ENCODE measurements at places on chromosomes 13 and 19.

DNA sequence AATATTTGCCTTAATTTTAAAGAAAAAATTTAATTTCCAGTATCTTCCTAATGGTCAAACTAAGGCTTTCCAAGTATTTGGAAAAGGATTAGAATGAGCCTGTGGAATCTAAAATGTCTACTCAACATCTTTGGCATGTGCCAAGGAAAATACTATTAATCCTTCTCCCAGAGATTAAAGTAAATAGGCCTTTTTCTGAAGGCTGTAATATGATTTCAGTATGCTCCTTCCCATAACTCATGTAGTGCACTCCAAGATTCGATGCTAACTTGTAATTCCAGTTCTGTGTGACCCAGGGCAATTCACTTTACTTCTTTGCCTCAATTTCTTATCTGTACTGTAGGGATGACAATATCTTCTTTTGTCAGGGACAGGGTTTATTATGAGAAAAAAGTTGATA is 196.9 kb downstream of the ZIC5 start:
- DNase-seq: no peak

GRCh38 chr19:33399745-33400681 is 26.5 kb downstream of the CEBPG start:
- no peak for DNase-seq

GRCh38 chr13:101292711-101293110 is 123.6 kb downstream of the NALCN start:
- no peak for DNase-seq

GRCh38 chr19:18852648-18853047 is 20.9 kb downstream of the UPF1 start:
- no peak for DNase-seq

- DNase-seq: no peak
These were observed 277.9 kb downstream of the ZNF536 start for GRCh38 chr19:30649934-30650614.

DNA sequence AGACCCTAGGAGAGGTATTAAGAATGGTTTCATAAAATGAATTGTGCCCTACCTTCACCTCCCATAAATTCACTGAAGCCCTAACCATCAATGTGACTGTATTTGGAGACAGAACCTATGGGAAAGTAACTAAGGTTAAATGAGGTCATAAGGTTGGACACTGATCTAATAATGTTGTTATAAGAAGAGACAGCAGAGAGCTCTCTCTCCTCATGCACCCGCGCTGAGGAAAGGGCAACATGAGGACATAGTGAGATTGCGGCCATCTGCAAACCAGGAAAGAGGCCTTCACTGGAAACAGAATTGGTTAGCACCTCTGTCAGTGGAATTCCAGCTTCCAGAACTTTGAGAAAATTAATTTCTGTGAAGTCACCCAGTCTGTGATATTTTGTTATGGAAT is 1396.1 kb upstream of the MIR17HG start:
- DNase-seq: no peak

DNA sequence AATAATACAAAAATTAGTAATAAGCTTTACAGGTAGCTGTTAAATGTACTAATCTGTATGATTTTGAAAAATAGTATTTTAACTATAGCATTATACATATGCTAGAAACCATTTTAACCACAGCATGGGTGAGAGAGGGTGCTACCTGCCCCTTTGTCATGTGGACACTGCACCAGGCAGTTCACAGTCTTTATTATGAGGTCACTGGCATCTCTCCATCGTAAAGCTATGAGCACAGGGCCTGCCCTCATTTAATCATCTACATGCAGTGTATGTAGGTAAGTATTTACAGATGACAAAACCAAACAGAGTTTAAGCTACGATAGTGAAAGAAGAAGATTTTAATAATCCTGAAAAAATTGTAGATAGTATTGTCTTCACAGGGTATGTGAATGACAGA is 21.7 kb downstream of the EDNRB start:
- DNase-seq: no peak

DNA sequence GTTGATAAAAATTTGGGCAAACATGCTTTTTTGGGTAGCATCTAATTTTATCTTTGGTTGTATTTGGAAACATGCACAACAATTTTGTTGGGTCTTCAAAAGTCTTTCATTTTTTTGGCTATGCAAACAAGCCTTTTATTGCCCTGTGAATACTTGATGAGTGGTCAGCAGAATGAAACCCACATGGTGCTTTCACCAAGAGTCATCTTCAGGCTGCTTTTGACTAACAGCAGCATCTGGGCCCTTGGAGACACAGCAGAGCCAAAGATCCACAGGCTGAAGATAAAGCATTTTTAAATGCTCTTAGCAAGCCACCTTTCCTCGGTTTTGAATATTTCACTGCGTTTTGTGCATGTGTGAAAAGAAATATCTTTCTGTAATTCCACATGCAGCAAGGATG is 154.9 kb downstream of the FGF9 start:
- DNase-seq: no peak

GRCh38 chr19:31980796-31981195 is 364.6 kb upstream of the ZNF507 start:
- no peak for DNase-seq

- peak; percentile 60 for DNase-seq
These were observed 18.6 kb downstream of the DEDD2 start for GRCh38 chr19:42198676-42199439.

GRCh38 chr13:109651854-109652253 is 134.5 kb downstream of the IRS2 start:
- DNase-seq: no peak

DNA sequence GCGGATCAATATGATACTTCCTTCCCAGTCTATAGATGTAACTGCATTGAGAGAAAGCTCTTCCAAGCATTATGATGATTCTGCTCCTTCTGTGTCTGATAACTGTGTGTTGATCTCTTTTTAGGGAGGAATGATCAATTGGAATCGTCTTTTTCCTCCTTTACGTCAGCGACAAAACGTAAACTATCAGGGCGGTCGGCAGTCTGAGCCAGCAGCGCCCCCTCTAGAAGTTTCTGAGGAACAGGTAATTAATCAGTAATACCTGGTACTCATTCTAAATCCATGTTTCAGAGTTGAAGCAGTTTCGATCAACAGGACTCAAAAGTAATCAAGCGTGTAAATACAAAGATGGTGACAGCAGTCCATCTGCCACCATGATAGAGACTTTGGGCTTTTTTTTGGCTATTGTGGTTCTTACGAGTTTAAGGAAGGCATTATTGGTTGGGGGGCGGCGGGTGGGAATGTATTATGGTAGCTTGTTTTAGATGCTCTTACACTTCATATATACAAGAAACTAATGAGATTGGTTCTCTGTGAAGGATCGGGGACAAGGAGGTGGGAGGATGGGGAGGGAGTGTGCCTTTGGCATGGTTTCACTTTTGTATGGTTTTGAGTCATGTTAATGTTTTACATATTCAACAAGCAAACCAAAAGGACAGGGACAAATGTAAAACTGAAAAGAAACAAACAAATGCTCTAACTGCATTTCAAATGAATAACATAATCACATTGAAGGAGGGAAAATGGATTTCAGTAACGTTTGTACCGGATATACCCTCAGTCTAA is 60.7 kb upstream of the GPR183 start:
- no peak for DNase-seq

GRCh38 chr19:28542394-28543243 is 670.3 kb downstream of the UQCRFS1 start:
- DNase-seq: no peak

- DNase-seq: no peak
These were observed 3.9 kb downstream of the SPIB start for GRCh38 chr19:50422397-50423278.

GRCh38 chr13:31274390-31274789 is 74.6 kb downstream of the B3GLCT start:
- no peak for DNase-seq

- no peak for DNase-seq
These were observed 147.2 kb upstream of the ZNF536 start for GRCh38 chr19:30224689-30225606.

DNA sequence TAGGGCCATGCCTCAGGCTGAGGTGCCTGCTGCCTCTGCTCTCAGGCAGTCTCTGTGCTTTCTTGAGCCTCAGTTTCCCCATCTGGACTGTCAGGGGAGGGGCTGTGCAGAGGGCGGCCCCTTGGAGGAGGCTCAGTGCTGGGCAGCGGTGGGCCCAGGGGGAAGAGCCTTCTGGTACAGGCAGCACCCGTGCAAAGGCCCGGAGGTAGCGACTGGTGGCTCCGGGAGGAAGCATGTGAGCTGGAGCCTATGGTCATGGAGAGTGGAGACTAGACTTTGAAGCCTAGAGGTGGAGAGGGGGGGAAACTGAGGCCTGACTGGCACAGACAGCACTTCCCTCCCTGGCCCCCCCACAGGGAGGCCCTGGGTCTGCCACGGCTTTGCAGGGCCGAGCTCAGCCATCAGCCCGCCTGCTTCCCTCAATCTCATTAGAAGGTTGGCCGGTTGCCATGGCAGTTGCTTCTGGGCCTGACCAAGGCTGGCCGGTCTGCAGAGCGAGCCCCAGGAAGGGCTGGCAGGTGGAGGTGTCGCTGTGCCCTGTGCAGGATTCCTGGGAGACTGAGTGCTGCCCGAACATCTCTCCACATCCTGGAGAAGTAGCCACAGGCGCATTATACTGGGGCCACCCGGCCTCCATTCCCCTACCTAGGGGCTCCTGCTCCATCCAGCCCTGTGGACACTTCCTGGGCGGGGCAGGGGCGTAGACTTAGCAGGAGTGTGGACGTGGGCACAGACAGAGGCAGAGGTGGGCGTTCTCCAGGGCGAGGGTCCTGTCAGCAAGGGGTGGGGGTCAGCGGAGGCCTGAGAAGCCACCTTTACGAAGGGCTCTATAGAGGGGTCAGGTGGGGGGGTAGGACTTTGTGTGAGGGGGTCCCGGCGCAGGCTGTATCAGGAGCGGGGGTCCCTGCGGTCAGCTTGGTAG is 53.2 kb downstream of the CRTC1 start:
- no peak for DNase-seq

GRCh38 chr19:49820125-49820524 is 2.0 kb downstream of the MED25 start:
- no peak for DNase-seq

- no peak for DNase-seq
These were observed 144.1 kb downstream of the PAN3 start for GRCh38 chr13:28282451-28282850.

- no peak for DNase-seq
These were observed 97.3 kb downstream of the TDRD3 start for GRCh38 chr13:60494296-60494695.

- DNase-seq: no peak
These were observed 4.2 kb downstream of the KANK3 start for GRCh38 chr19:8338835-8339234.

GRCh38 chr19:10812902-10813404 is 23.1 kb downstream of the TMED1 start:
- no peak for DNase-seq

DNA sequence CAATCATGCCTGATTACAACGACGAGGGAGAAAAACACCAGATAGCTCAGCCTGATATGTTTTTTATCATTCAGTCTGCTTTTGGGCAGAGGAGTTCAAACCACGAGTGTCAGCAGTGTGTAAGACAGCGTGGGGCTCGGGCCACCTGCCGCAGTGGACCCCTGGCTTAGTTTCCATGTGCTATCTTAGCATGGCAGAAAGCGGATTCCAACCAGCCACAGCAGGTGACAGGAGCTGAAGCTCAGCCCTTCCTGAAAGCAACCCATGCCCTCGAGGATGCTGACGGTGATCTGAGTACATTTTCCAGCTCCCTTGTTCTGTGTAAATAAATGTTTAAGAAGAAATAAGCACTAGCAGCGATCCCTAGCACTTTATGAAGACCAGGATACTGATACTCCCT is 32.2 kb upstream of the MBNL2 start:
- DNase-seq: no peak

DNA sequence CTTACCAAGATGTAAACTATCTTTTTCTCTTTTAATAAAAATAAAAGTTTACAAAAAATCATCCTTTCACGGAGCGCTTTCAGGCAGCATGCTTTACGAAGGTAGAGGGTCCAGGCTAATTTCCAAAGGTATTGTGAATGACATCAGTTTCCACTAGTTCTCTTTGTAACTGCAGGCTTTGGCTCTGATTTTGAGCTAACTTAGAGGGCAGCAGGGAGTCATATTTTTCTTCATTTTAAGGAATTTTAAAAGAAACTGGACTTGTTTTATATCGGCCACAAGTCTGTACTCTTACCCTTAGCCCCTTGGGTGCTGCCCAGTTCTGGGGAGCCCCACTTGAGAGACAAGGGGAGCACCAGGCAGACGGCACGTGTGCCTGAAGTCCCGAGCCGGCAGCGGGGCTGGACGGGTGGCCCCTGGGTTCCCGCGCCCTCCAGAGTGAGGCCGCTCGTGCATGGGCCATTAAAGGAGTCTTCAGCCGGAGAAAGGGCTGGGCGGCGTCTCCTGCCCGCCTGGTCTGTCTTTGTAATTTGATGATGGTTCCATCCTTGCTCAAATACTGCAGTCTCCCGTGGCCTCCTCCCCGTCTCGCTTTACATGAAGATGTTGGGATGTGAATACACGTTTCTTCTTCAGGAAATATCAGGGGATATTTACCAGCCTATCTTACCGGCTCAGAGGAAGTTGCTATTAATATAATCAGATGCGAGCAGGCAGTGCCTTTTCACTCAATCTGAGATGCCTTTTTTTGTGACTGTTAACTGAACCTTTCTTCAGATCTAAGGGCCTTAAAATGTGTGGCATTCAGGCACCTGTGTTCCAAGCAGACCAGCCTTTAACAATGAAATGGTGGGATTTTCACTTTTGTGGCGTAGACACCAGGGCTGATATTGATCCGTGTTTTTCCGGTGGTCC is 67.4 kb downstream of the GGACT start:
- DNase-seq: no peak

- DNase-seq: no peak
These were observed 10.7 kb downstream of the MZT1 start for GRCh38 chr13:72716776-72717175.

- DNase-seq: no peak
These were observed 9.3 kb downstream of the C13orf42 start for GRCh38 chr13:51101636-51102235.

GRCh38 chr13:24027494-24027893 is 130.2 kb upstream of the C1QTNF9B start:
- no peak for DNase-seq

- DNase-seq: peak; percentile 70
These were observed at the start of gene TLE5 for GRCh38 chr19:3062165-3063105. Gene TLE5 (minus strand): TSS chr19:3062495. CDS start chr19:3062200, 295 bp downstream.

All from memory B cell (primary cell).